OCI-LY7 (cell line): ENCODE measurements at places on chromosomes 16 and 17.

GRCh38 chr17:7932949-7933348, 943 bp downstream of the CNTROB start:
- peak; percentile 62 for DNase-seq

- DNase-seq, result no peak
Measured at GRCh38 chr17:42886283-42887176, 14.1 kb upstream of the G6PC1 start.

- DNase-seq, result no peak
Measured at GRCh38 chr16:10318798-10319500, 66.9 kb upstream of the ATF7IP2 start.

DNA sequence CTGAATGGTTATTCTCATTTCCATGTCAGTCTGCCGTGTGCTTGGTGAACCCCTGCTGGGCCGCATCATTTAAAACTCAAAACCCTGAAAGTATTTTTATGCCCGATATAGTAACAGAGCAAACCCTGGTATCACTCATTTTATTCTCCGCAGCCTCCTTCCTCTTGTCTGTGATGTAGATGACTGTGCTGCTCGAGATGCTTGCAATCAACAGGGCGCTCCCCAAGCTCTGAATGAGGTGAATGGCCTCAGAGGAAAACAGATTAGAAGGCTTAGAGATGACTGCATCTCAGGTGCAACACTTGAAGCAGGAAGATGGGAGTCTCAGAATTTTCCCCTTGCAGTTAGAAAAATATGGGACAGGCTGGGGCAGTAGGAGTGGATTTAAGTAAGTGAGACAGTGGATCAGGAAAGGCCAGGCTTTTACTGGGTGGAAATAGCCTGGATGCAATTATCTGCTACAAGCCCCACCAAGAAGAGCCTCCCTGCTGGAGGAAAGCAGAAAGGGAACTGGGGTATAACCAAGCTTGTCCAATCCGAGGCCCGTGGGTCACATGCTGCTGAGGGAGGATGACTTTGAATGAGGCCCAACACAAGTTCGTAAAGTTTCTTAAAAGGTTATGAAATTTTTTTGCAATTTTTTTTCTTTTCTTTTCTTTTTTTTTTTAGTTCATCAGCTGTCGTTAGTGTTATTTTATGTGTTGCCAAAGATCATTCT, 166.9 kb downstream of the CDH13 start:
- DNase-seq, result no peak

DNA sequence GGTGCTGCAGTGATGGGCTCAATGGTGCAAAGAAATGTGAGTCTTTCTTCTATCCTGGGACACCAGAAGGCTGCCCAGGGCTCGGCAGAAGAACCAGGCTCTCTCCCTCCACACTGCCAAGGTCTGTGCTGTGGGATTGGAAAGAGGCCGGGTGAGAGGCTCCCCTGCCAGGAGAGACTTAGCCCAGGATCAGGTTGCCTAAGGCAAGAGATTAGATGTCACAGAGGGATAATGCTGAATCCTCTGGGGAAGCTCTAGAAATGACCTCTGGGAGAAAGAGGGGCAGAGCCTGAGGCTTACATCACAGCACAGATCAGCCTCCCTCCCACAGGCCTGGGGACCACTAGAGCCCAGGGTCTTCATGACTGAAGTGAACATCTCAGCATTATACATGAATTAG, 5.7 kb upstream of the DOC2B start:
- DNase-seq, result no peak

DNA sequence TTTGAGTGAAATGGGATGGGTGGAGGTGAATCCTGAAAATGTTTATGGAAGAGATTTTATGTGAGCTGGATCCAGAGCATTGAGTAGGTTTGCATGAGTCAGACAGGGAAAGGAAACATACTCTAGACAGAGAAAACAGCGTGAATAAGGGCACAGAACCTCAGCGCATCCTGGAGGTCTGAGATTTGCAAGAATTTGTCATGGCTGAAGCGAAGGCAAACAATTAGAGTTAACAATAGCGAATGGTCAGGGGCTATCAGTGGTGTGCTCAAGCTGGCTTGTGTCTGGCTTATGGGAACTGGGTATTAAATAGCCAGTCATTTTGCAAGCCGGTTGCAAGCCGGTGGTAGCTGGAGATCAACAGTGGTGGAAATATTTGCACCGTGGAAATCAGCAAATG, 36.4 kb downstream of the MAP2K6 start:
- DNase-seq, result no peak
